Stimulated activated CD4-positive, alpha-beta T cell treated with anti-CD3 and anti-CD28 coated beads, Interleukin-15, amount 100 ng/mL, for 48 hours (primary cell): ENCODE measurements at places on chromosomes 1 and 21.

- DNase-seq: peak; percentile 63
Measured at GRCh38 chr1:175338387-175339135, 146.0 kb upstream of the KIAA0040 start.

GRCh38 chr1:28601696-28602095 is 9.6 kb downstream of the RAB42 start:
- DNase-seq: peak; percentile 23

DNA sequence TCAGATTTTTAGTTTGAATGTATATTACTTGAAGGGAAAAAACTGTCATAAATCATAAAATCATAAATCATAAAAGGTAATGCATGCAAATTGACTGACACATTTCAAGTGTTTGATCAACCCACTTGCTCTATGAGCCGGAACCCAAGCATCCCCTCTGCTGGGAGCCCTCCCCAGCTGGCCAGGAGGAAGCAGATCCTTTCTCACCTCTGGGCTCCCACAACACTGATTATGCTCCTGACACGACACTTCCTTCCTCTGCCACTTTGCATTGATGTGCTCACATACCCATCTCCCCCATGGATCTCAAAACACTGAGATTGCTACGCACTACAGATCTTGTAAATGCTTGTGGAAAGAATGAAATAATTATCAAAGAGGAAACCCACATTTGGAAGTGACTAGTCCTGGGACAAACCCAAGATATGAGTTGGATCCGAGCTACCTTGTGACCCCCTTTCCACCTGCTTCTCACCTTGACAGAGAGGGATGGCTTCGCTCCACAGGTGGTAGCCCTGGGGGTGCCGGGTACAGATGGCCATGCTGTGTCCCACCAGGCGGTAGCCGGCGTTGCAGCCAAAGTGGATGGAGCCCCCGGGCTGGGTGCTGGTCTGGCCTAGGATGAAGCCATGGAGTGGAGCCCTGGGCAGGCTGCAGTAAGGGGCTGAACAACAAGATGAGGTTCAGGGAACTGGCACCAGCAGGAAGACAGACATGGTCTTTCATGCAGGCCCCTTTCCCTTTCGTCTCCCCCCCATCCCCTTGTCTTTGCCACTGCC is 104.6 kb downstream of the ZSCAN20 start:
- no peak for DNase-seq

- DNase-seq: no peak
Measured at GRCh38 chr1:228004331-228004855, 2.4 kb upstream of the WNT3A start.

DNA sequence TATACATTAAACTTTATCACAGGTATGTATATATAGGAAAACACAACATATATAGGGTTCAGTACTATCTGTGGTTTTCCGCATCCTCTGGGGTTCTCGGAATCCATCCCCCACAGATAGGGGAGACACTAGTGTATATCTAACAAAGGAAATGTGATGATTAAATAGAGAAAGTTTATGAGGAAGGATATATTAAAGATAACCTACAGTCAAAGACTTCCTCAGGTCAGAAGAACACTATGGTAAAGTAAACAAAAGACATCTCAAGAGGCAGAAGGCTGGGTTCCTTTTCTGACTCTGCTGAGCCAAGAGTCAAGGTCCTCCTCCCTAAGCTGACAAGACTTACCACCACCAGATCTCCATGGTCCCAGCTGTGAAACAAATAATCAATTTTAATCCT is 12.1 kb downstream of the USP24 start:
- no peak for DNase-seq

DNA sequence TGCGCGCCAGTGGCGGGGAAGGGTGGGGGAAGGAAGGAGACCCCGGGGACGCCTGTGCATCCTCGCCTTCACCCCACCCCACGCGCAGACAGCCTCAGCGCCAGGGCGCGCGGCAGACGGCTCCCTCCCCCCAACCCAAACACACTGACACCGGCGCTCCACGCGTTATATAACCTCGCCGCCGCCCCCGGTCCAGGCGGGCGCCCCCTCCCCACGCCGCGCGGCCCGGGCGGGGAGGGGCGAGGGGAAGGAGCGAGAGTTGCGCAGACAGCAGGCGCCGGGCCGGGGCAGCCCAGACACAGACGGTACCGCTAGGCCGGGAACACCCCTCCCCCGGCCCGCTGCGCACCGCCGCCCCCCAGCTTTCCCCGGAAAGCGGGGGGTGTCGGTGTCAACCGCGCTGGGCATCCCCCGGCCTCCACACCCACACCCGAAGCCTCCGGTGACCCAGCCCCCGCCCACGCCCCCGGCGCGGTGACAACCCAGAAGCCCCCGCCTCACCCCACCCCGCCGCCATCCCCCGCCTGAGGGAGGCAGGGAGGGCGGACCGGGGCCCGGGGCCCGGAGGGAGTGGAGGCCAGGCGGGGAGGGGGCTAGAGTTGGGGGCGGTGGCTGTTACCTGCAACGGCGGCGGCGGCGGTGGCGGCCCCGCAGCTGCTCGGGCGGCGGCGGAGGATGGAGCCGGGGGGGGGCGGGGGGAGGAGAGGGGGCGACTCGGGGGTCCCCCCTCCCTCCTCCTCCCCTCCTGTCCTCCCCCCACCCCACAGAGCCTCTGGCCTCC is 432 bp downstream of the AKT3 start:
- peak; percentile 25 for DNase-seq

DNA sequence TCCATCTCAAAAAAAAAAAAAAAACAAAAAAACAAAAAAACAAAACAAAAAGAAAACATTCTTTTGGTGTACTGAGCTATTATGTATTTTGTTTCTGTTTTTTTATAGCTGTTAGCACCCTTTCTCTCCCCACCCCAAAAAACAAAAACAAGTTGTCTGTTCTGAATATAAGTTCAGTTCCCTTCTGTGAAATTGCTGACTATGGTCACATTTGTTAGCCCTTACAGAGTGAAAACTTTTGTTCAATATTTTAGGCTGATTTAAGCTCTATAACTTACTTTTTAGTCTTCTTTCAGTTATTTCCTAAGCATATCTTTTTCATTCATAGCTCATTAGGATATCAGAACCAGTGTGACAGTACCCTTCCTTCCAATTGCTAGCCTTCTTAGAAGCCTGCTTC is 1056.6 kb upstream of the NCAM2 start:
- DNase-seq: no peak

DNA sequence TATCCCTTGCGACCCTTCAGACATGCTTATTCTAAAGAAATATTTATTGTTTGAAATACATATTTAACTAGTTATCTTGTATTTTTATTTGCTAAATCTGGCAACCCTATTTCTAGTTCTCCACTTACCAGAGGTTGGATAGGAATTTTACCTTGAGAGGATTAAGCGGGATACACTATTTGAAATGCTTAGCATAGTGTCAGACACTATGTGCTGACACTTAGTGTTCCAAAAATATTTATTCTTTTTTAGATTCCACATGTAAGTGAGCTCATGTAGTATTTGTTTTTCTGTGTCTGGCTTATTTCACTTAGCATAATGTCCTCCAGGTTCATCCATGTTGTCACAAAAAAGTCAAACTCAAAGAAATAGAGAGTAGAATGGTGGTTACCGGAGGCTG is 78.7 kb downstream of the NTMT2 start:
- no peak for DNase-seq

DNA sequence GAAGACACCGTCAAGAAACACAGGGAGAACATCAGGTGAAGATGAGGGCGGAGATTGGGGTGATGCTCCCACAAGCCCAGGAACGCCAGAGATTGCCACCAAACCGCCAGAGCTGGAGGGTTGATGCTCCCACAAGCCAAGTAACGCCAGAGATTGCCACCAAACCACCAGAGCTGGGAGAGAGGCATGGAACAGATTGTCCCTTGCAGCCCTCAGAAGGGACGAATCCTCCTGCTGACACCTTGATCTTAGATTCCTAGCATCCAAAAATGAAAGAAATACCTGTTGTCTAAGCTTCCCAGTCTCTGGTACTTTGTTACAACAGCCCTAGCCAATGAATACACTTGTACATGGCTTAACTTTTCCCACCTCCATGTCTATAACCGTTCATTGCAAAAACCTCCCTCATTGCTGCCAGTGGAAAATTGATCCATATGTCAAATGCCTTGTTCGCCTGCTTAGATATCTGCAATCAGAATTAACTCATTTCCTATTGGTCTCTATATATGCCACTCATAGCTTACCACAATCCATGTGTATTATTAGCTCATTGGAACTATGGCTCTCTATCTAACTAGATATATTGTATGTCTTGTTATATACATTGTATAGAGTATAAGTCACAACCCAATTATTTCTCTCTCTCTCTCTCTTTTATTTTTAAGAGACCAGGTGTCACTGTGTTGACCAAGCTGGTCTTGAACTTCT is 127.4 kb downstream of the ADSS2 start:
- DNase-seq: no peak

GRCh38 chr1:178360421-178360820 is 136.3 kb downstream of the CLEC20A start:
- DNase-seq: no peak

GRCh38 chr1:226427131-226427530 is 19.2 kb upstream of the PARP1 start:
- DNase-seq: no peak

DNA sequence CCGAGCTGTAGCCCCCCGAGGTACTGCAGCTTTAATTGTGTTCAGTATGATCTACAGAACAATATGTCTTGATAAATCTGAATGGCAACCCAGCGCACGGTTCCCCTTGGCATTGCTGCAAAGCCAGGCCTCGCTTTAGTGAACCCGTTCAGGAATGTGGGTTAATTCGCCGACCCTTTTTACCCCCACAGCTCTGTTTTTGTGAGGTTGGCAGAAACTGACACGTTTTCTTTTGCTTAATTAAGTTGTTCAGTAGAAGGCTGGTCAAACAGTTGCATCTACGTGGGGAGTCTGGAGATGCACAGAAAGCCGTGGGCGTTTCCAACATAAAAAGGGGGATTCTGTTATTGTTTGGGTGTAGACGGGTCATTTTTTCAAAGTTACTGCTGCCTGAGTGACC is 43.2 kb downstream of the OLIG1 start:
- no peak for DNase-seq

- no peak for DNase-seq
Measured at GRCh38 chr1:40384413-40384762, 10.9 kb downstream of the SMAP2 start.

DNA sequence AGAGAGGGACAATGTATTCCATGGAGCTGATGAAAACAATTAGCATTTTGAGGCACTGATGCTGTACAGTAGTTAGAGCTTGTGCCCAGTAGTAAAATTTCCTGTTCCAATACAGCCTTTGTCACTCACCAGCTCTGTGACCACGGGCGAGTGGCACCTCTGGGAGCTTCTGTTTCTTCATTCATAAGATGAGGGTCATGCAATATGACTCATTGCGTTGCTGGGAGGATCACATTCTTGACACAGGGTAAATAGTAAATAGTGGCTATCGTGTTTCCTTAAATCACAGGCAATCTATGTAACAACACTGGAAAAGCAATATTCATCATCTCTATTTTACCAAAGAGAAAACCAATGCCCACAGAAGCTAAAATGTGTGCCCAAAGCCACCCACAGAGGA is 4.5 kb upstream of the LRRC52 start:
- DNase-seq: no peak

DNA sequence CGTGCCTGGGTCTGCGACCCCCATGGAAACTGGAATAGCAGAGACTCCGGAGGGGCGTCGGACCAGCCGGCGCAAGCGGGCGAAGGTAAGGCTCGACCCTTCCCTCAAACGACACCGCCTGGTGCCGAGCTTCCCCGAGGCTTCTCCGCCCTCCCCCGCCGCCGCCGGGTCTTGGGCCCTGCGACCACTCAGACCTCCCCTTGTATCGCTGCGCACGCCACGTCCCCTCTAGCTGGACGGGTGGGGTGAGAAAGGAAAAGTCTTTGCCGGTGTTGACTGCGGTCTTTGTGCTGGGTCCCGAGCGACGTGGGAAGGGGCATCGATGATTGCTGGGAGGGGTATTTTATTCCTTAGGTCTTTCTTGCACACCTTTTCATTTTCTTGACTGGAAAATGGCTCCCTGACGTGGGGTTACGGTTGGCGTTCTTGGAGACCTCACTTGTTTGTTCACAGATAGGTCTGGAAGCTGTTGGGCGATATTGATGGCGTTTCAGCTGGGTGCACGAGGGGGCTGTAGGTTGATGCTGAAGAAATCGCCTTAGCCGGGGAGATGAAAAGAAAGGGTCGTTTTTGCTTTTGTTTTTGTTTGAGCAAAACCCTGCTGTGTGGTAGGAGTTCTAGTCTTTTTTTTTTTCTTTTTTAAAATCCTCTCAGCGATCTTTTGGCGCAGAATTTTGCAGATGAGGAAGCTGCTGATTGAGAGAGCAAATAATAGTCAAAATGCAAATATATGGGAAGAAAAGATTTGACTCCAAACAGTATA is 776 bp downstream of the KDM1A start:
- peak; percentile 3 for DNase-seq

- DNase-seq: no peak
Measured at GRCh38 chr1:119806489-119806888, 4.8 kb downstream of the REG4 start.

- no peak for DNase-seq
Measured at GRCh38 chr1:31153423-31153822, 86.3 kb downstream of the NKAIN1 start.

DNA sequence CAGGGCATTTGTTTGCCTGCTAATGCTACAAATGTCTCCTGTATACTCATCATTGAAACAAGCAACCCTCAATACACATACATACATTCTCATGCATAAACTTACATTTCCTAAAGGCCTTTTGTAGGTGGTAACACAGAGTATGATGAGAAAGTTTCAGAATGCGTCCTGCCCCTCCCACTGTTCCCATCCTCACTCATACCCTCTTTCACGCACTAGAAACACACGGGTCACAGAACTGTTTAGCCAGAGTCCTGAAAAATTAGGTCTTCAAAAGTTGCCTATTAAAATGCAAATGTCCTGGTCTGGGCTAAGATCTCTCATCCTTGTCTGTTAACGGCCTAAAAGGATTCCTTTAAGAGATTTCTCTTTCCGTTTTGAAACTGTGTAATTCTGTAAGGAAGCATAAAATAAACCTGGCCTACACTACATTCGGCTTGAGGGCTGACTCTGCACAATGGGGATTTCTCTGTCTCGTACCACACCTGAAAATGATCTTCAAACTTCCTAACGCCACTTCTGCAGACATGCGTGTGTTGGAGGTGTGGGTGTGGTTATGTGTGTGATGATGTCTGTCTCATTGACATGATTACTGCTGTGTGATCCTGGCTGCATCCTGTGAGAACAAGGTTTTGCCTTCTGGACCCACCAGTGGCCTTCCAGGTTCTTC is 5.3 kb upstream of the FCER1A start:
- DNase-seq: no peak

GRCh38 chr1:237166593-237167101 is 124.7 kb downstream of the RYR2 start:
- no peak for DNase-seq

DNA sequence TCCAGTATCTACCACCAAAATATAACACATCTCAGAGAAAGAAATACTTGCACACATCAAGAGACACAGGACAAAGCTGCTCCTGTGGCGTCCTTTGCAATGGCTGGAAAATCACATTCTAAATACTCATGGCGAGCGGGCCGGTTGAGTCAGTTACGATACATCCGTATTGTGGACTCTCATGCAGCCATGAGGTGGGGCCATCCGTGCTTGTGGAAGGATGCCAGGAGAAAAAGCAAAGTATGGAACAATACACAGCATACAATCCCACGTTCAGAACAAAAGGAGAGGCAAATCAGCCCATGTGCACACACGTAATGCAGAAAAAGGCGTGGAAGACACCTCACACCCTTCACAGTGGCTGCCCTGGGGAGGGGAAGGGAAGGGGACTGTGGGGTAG is 13.1 kb downstream of the ATP13A2 start:
- no peak for DNase-seq

- no peak for DNase-seq
Measured at GRCh38 chr1:28244549-28245251, 8.8 kb downstream of the ATP5IF1 start.

GRCh38 chr21:29805105-29805504 is 134.7 kb downstream of the GRIK1 start:
- no peak for DNase-seq

GRCh38 chr1:53586765-53587164 is 127.6 kb downstream of the DMRTB1 start:
- DNase-seq: no peak
